ENCODE measurements at places on chromosomes 2 and 18. TPM values are rescaled to one million over a fixed set of nuclear protein-coding genes. Genes with fewer than 3 reads are reported as not detected.

The INHBB gene
- total RNA-seq, result 8.6 TPM

GRCh38 chr2:120565095-120565460 is 170.6 kb upstream of the GLI2 start:
- DNase-seq, result no peak

- DNase-seq, result peak; percentile 75
These were observed at the start of gene CDKL4 for GRCh38 chr2:39243469-39244123. TSS of gene CDKL4 (minus strand) at chr2:39243970.

- no peak for DNase-seq
These were observed 3.2 kb downstream of the CYP27A1 start for GRCh38 chr2:218785103-218785502.

The IL36A gene
- total RNA-seq, result not detected

- DNase-seq, result peak; percentile 30
These were observed 33.2 kb upstream of the SP3 start for GRCh38 chr2:173998386-173998785.

DNA sequence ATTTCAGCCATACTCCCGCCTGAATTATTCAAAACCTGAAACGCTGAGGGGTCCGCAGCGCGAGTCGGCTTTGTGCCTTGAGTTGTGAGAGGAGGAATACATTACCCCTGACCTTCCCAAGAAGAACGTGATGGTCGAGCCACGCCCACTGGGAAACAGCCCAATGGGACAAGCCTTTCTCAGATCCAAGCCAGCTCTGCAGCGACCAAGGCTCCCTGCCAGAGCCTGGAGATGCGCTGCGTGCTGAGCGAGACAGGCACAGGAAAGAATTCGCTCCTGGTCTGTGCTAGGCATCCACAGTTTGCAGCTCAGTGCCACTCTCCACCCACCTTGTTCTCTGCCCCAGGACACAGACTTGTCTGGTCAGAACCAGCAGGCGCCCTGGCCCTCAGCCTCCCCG is 74.1 kb upstream of the GLI2 start:
- peak; percentile 89 for DNase-seq

- DNase-seq, result no peak
These were observed 5.4 kb downstream of the FBXO15 start for GRCh38 chr18:74142252-74142651.

- DNase-seq, result no peak
These were observed 5.4 kb upstream of the XIRP2 start for GRCh38 chr2:166882851-166883250.

DNA sequence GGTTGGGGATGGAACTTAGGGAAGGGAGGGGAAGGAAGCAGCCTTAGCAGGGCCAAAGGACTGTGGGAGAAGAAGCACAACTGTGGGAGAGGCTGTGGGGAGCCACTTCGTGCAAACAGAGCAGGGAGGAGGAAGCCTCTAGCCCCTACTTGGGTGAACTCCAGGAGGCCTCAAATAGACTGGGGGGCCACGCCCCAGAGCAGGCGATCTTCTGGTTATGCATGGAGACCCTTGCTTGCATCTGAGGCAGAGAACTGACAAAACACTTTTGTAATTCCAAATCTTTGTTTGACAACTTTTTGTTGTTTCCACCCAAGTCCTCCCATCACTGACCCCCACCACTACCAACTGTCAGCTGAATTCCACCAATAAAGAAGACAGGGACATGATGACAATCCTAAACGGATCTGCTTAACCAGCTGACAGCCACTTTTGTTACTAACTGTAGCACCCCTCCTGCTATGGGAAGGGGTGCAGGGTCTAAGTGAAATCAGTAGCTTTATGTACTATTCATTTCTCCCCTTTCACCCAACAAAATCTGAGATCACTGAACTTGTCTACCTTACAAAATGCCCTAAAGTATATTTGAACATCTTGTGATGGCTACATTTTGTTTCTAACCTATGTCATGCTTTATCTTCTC is 80.5 kb upstream of the CPO start:
- no peak for DNase-seq

DNA sequence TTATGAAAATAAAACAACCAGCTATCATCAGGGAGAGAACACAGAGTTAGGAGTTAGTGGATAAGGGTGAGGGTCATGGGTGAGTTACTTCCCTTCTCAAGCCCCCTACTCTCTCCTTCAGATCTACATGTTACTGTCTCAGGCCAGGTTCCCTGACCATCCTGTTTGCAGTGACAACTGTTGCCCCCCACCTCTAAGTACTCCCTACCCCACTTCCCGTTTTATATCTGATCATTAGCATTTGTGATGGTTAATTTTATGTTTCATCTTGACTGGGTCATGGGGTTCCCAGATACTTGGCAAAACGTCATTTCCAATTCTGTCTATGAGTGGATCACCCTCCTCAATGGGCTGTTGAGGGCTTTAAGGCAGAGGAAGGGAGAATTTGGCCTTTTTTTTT is 32.8 kb upstream of the ATP8B1 start:
- DNase-seq, result no peak

DNA sequence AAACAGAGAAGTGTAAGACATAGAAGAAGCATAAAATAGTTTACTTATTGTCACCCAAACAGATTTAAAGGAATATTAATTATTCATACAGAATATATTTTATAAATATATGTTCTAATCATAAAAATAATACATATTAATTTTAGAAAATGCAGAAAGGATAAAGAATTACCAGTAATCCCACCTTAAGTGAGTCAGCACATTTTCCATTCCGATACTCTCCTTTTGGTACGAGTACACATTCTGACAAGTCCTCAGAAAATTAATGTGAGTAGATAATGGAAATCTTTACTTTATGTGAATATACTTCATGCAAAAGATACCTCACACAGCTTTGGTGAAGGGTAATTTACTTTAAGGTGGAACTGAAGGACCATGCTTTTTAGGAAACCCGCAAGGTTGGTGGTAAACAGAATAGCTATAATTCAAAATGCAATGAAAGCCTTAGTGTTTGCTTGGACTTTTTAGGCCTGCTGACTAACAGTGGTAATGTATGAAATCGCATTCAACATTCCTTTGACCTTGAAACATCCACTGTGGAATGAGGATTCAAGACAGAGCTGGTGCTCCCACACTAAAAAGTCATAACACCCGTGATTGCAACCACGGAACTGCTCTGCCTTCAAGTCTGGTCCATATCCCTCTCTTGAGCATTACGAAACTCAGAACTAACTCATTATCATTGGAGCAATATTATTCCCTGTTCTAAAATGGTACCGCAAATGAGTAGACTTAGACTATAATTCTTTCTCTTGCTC is 28.1 kb upstream of the HTR2B start:
- no peak for DNase-seq

- DNase-seq, result no peak
These were observed 4.5 kb downstream of the TRABD2A start for GRCh38 chr2:84876369-84876768.

DNA sequence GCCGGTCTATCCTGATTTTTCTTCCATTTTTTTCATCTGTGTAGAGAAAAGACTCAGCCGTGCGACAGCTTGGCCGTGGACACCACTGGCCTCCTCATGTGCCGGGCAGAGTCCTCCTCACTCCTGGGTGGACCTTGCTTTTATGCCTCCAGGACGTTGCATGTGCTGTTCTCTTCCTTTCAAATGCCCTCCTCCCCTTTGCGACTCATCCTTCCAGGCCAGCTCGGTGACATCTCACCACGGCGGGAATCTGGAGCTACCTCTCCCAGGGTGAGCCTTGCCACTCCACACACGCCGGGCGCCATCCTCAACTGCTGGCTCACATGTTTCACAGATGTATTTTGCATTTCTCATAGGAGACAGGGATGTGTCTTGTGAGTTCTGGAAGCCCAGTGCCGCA is 198.5 kb upstream of the HDAC4 start:
- no peak for DNase-seq

- DNase-seq, result no peak
These were observed 3.8 kb downstream of the COL4A4 start for GRCh38 chr2:227160164-227160563.

GRCh38 chr2:106851881-106852501 is 34.0 kb downstream of the ST6GAL2 start:
- DNase-seq, result no peak

The KCNS3 gene
- total RNA-seq, result 2.3 TPM

The VWC2L gene
- not detected for total RNA-seq

The KCTD18 gene
- total RNA-seq, result 8.8 TPM

The LINC00305 gene
- not detected for total RNA-seq

- no peak for DNase-seq
These were observed 32.5 kb upstream of the CCL20 start for GRCh38 chr2:227780981-227781615.

The ALLC gene
- total RNA-seq, result not detected

DNA sequence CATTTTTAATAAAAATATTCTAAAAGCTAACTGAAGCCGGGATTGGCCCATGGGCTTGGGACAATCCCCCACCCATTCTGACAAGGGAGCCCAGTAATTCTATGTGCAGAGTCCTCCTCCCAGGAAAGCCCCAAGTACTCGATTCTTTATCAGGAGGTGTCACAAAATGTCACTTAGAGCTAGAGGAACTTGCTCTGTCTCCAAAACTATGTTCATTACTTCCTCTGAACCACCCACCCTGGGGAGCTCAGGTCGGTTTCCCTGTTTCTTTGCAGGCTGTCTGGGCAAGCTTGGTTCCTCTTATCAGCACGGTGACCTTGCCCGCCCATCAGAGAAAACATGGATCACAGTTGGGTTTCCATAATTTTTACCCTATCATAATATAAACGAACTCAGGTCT is 430.6 kb upstream of the ID2 start:
- DNase-seq, result no peak

The SULT1C2 gene
- 2.9 TPM for total RNA-seq

GRCh38 chr2:160700021-160700814 is 206.6 kb upstream of the RBMS1 start:
- DNase-seq, result no peak

DNA sequence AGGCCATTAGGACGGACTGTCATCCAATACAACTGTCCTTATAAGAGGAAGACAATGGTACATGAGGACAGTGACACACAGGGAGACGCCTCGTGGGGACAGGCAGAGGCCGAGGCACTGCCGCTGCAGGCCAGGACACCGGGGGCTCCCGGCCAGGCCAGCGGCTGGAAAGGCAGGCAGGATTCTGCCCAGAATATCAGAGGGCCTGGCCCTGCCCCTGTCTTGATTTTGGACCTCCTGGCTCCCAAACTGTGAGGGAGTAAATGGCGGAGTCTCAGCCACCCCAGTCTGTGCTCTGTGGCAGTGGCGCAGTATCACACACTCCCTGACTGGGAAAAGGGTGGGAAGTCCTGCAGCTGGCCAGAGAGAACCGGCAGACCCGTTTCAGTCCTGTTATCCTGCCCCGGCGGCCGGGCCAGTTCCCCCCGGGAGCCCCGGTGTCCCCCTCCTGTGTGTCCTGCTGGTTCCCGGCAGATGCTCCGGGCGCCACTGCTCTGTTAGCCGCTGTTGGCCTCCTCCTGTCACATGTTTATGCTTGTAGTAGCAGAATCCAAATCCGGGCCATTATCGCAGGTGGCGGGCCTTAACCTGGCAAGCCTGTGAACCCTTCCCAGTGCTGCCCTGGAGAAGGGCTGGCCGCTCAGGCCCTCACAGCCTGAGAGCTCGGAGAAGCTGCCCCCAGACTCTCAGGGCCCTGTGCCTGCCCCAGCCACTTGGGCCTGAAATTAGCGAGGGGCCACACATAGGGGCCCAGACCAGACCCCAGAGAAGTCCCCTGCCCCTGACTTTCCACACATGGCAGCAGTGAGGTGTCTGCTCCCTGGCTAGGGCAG is 31.4 kb upstream of the TAF1B start:
- DNase-seq, result no peak

GRCh38 chr2:71990122-71990521 is 157.5 kb downstream of the CYP26B1 start:
- DNase-seq, result no peak

DNA sequence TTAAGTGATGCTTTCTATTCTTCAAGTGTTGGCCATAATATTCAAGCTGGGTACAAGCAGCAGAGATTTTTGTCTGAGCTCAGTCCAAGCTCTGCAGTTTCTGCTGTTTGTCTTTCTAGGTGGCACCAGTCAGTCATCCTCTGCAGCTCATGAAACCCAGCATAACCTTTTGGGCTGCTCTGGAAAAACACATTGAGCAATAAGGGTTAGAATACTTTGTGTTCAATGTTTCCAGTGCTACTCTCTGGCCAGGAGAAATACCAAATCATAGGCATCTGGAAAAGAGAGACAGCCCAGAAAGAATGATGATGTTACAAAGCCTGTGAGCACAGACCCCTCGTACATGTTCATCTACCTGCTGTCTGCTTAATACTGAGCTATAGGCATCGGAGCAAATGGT is 19.5 kb upstream of the WIPF1 start:
- no peak for DNase-seq

- DNase-seq, result no peak
These were observed 302.6 kb upstream of the SLC14A2 start for GRCh38 chr18:45312555-45313126.

- DNase-seq, result no peak
These were observed 294.0 kb downstream of the DSC3 start for GRCh38 chr18:30748541-30748940.

DNA sequence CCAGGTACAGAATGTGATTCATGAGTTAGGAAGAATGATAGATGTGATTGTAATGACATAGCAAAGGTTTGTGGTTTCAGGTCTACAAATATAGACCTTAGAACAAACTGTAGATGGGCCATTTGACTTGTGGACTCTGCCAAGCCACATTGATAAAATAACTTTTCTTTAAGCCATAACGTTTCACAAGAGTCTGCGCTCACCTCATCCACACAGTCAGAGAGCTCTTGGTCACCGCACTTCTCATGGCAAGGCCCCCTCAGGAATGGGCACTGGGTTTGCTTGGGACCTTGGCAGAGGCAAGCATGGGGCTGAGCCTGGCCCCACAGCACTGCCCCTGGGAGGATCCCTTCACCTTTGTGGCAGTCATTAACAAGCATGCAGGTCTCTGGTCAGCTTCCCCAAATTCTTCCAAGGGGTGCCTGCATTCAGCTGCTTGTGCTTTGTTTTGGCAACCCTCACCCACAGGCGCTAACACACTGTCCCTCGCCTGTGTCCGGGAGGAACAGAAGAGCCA is 14.0 kb downstream of the ARMC9 start:
- no peak for DNase-seq

The FAM161A gene
- total RNA-seq, result 0.56 TPM

The VIT gene
- total RNA-seq, result 8.0 TPM

GRCh38 chr2:126828491-126828890 is 70.2 kb upstream of the TEX51 start:
- DNase-seq, result no peak

The TSPYL6 gene
- not detected for total RNA-seq

The RASGRP3 gene
- 71.1 TPM for total RNA-seq

- DNase-seq, result no peak
These were observed 35.7 kb downstream of the REEP1 start for GRCh38 chr2:86301711-86302202.

DNA sequence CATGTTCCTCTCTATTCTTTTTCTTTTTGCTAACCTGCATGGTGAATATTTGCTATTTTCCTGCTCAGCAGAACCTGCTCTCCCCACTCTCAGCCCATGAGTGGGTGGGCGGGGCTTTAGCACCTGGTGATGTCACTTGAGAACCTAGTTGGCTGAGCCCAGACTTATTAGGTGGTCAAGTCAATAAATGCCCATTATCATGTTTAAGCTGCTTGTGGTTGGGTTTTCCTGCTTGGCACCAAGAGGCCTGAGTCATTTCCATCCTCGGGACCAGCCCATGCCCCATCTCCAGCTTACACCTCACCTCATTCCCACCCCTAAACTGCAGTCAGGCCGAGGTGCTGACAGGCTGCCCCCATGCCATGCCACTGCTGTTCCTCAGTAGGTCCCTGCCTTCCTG is 226.6 kb downstream of the ANKRD30B start:
- no peak for DNase-seq
